Lung (tissue), 17 donors: ENCODE measurements at places on chromosomes 4 and X.

- H3K4me1 ChIP-seq, result no peaks in the 10 kb centered on the region
- peaks cover 12% of the 10 kb centered on the region for H3K27me3 ChIP-seq
- H3K4me3 ChIP-seq, result no peak overlapping the region
- H3K36me3 ChIP-seq, result no peaks in the 10 kb centered on the region
- no peak overlapping the region for H3K27ac ChIP-seq
These were observed 84.1 kb downstream of the CLCN4 start for GRCh38 chrX:10240918-10241317.

DNA sequence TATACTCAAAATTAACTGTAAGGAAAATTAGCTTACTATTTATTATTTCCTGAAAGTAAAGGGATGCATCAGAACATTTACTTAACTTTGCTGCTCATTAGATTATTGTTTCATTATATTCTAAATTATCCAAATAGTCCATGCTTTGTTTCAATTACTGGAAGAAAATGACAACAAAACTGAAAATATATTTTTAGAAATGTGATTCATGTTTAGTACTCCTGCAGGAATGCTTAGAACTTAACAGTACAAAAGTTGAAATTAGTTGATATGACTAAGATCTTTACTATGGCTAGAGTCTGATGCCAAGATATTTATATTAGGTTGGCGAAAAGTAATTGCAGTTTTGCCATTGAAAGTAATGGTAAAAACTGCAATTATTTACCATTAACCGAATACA is 660.5 kb upstream of the PABPC4L start:
- no peak overlapping the region for H3K27ac ChIP-seq
- H3K36me3 ChIP-seq, result no peaks in the 10 kb centered on the region
- no peaks in the 10 kb centered on the region for H3K4me1 ChIP-seq
- H3K27me3 ChIP-seq, result no peaks in the 10 kb centered on the region
- DNase-seq, result no peak

- no peak overlapping the region for H3K4me3 ChIP-seq
- H3K4me1 ChIP-seq, result peaks cover 43% of the 10 kb centered on the region
- no peaks in the 10 kb centered on the region for H3K27me3 ChIP-seq
These were observed 61.7 kb downstream of the MAML3 start for GRCh38 chr4:140092094-140092851.

DNA sequence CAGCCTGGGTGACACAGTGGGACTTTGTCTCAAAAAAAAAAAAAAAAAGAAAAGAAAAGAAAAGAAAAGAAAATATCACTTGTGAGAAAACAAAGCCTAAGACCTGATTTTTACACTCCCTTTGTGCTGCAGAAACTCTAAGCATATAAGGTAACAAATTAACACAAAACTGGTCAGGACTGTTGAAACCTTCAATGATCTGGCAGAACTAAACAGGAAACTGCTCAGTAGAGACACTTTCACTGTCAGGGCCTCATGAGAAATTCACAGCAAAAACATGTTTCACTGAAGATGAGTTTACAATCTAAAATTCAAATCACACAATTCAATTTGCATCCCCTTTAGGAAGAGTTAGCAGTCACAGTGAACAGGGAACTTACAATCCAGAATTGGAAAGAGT is 69.1 kb upstream of the HOPX start:
- no peaks in the 10 kb centered on the region for H3K36me3 ChIP-seq
- no peaks in the 10 kb centered on the region for H3K4me1 ChIP-seq
- H3K27me3 ChIP-seq, result no peaks in the 10 kb centered on the region
- H3K27ac ChIP-seq, result no peak overlapping the region
- H3K4me3 ChIP-seq, result no peak overlapping the region

DNA sequence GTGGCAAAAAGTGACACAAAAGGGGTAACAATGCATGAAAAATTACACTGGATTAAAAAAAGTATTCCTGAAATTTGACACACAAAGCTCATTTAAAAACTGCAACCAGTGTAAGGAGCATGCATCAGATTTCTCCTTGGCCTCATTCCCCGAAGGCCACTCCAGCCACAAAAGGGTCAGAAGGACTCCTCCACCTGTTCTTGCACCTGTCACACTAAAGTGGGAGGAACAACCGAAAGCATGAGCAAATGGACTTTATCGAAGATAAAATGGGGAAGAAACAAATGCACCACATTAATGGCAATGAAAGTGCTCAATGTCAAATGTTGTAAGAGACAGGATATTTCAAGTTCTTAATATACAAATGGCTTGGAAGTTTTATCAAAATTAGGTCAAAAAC is 88.2 kb downstream of the ADGRA3 start:
- no peaks in the 10 kb centered on the region for H3K27me3 ChIP-seq
- H3K27ac ChIP-seq, result no peak overlapping the region
- H3K4me1 ChIP-seq, result no peaks in the 10 kb centered on the region
- peaks cover 6% of the 10 kb centered on the region for H3K36me3 ChIP-seq
- no peak overlapping the region for H3K4me3 ChIP-seq

DNA sequence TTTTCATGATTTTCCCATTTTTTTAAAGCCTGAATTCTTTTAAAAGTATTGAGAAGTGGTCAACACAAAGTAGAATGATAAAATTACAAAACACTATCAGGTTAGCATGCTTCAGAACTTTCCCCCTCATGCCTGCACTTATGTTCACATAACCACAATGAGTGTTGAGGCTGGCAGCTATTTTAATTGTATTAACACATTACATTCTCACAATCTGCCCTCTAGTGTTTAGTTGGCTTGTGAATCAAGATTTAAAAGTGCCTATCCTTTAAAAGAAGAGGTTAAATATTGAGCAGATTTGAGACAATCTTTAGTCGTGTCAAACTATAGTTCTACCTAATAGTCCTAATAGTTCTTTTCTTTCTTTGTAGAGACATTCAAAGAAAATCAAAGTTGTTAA is 93.6 kb upstream of the NAP1L5 start:
- H3K4me3 ChIP-seq, result no peak overlapping the region
- no peaks in the 10 kb centered on the region for H3K27me3 ChIP-seq
- DNase-seq, result no peak
- no peaks in the 10 kb centered on the region for H3K4me1 ChIP-seq
- peaks cover 4% of the 10 kb centered on the region for H3K36me3 ChIP-seq

- no peak overlapping the region for H3K27ac ChIP-seq
- H3K27me3 ChIP-seq, result no peaks in the 10 kb centered on the region
These were observed 55.0 kb downstream of the RBM46 start for GRCh38 chr4:154836030-154836429.

DNA sequence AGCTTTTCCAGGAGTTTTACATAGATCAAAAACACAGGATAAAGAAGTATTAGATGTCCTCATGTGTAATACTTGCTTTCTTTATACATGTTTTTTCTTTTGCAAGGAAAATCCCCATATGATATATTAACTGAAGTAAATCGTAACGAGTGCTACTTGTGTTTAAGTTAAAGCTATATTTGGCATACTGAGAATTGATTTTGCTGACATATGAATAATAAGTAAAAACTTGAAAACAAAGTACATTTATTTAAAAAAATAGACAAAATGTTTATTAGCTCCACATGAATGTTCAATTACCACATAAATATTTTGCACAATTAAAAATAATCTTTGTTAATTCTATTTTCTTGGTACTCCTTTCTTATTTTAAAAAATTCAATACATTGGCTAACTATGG is 884.7 kb downstream of the FSTL5 start:
- no peaks in the 10 kb centered on the region for H3K4me1 ChIP-seq
- no peak overlapping the region for H3K4me3 ChIP-seq
- no peaks in the 10 kb centered on the region for H3K36me3 ChIP-seq
- no peaks in the 10 kb centered on the region for H3K27me3 ChIP-seq
- no peak for DNase-seq

- no peaks in the 10 kb centered on the region for H3K36me3 ChIP-seq
- no peak for DNase-seq
- H3K4me1 ChIP-seq, result no peaks in the 10 kb centered on the region
- no peak overlapping the region for H3K4me3 ChIP-seq
- no peak overlapping the region for H3K27ac ChIP-seq
These were observed 3.0 kb upstream of the LAGE3 start for GRCh38 chrX:154481911-154482601.

DNA sequence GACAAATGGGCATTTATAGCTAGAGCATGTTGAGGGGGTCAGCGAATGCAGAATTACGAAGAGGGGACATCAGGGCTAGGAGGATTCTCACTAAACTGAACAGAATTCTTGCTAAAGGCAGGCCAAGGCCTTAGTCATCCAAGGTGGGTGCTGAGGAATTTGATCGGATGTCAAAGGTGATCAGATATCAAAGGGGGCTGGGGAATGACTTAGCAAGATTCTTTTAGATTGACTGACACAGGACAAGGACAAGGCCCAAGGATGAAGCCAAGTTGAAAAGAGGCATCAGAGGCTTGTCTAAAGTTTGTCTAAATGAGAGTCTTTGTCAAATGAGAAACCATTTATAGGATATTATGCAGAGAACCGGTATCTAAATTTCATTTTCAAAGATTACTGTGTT is 9.7 kb downstream of the TMEM184C start:
- no peak overlapping the region for H3K4me3 ChIP-seq
- no peaks in the 10 kb centered on the region for H3K4me1 ChIP-seq
- DNase-seq, result no peak

GRCh38 chr4:153229545-153229944 is 25.3 kb downstream of the TRIM2 start:
- H3K4me3 ChIP-seq, result no peak overlapping the region
- peaks cover 7% of the 10 kb centered on the region for H3K4me1 ChIP-seq
- H3K27me3 ChIP-seq, result no peaks in the 10 kb centered on the region

DNA sequence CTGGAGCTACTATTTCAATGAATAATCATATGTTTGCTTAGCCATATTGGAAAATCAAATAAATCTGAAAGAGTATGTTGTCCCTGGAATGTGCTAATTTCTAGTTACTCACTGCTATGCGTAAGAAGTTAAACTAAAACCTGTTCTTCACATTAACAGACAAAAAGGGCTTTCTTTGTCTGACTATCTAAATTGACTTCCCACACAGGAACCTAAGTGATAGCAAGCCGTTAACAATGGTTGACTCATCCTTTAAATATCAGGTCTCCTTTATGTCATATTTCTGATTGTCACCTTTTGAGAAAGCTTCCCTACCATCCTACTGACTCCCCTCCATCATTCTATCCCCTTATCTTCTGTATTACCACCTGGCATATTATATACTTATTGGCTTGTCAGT is 81.4 kb downstream of the AMELX start:
- no peak overlapping the region for H3K4me3 ChIP-seq
- H3K36me3 ChIP-seq, result no peaks in the 10 kb centered on the region
- no peak overlapping the region for H3K27ac ChIP-seq
- peaks cover 9% of the 10 kb centered on the region for H3K27me3 ChIP-seq

- H3K4me3 ChIP-seq, result no peak overlapping the region
- no peaks in the 10 kb centered on the region for H3K4me1 ChIP-seq
- no peaks in the 10 kb centered on the region for H3K27me3 ChIP-seq
- no peak for DNase-seq
- H3K36me3 ChIP-seq, result no peaks in the 10 kb centered on the region
These were observed 2.6 kb downstream of the GIMD1 start for GRCh38 chr4:106366026-106366425.

GRCh38 chrX:135923353-135923752 is 29.8 kb downstream of the SAGE1 start:
- no peaks in the 10 kb centered on the region for H3K4me1 ChIP-seq
- no peak overlapping the region for H3K27ac ChIP-seq
- no peaks in the 10 kb centered on the region for H3K36me3 ChIP-seq
- H3K27me3 ChIP-seq, result peaks cover 2% of the 10 kb centered on the region

DNA sequence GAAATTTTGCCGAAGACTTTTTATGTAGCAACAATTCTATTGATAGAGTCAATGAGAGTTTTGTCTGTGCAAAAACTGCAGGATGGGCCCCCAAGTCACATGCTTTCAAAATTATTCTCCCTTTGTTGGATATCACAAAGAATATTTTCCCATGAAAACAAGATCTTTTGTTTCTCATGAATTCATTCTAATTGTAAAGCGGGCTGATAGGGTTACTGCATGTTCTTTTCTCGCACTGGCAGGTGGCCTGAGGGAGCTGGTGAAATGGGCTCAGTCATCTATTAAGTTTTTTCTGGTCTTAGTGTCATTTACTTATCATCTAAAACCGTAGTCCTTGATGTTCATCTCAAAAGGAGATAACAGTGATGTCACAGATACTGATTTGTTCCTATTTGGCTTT is 44.2 kb downstream of the MID1IP1 start:
- H3K4me1 ChIP-seq, result no peaks in the 10 kb centered on the region
- H3K27me3 ChIP-seq, result peaks cover 2% of the 10 kb centered on the region
- no peak for DNase-seq
- no peaks in the 10 kb centered on the region for H3K36me3 ChIP-seq
- no peak overlapping the region for H3K4me3 ChIP-seq
- H3K27ac ChIP-seq, result no peak overlapping the region
